ENCODE measurements at places on chromosomes 3 and 15. TPM values are rescaled to one million over a fixed set of nuclear protein-coding genes. Genes with fewer than 3 reads are reported as not detected.
A peak's percentile ranks its signal among the peaks of the same experiment; 100 is the strongest.

Gene CAND2
- 10.7 TPM for total RNA-seq

Gene TMEM212
- total RNA-seq = not detected

Gene AADACL2
- total RNA-seq = not detected

Gene MCTP2
- 4.4 TPM for total RNA-seq

Gene ROBO1
- 40.5 TPM for total RNA-seq

Gene ZNF502
- total RNA-seq = 5.8 TPM

GRCh38 chr3:61522626-61523025 lies 38.7 kb upstream of the PTPRG start:
- H3K27me3 ChIP-seq = no peaks in the 10 kb centered on the region
- no peaks in the 10 kb centered on the region for H3K36me3 ChIP-seq
- no peaks in the 10 kb centered on the region for H3K4me1 ChIP-seq
- no peak overlapping the region for H3K27ac ChIP-seq
- H3K4me3 ChIP-seq = no peak overlapping the region

DNA sequence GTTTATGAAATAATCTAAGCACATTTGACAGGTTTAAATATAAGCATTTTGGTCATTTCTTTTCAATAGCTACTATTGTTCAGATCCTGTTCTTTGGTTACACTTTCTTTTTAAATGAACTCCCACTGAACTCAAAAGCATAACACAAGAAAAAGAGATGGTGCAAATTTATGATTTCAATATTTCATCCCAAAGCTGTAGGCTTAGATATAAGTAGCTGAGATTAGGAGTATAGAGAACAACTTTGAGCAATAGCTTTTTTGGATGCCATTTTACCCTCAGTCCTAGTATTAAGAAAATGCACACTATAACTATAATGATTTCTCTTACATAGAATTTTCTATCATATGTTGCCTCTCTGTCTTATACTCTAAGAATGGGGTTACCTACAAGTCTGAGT lies 213.8 kb downstream of the ATP8B4 start:
- H3K27me3 ChIP-seq = no peaks in the 10 kb centered on the region
- no peak for DNase-seq
- H3K27ac ChIP-seq = no peak overlapping the region
- peaks cover 50% of the 10 kb centered on the region for H3K4me1 ChIP-seq
- H3K36me3 ChIP-seq = no peaks in the 10 kb centered on the region
- no peak overlapping the region for H3K4me3 ChIP-seq

- DNase-seq = no peak
- peak overlapping the region; percentile 80 for H3K27ac ChIP-seq
- H3K36me3 ChIP-seq = no peaks in the 10 kb centered on the region
- H3K27me3 ChIP-seq = no peaks in the 10 kb centered on the region
These were observed 53.7 kb upstream of the TLE3 start for GRCh38 chr15:70151462-70151861.

DNA sequence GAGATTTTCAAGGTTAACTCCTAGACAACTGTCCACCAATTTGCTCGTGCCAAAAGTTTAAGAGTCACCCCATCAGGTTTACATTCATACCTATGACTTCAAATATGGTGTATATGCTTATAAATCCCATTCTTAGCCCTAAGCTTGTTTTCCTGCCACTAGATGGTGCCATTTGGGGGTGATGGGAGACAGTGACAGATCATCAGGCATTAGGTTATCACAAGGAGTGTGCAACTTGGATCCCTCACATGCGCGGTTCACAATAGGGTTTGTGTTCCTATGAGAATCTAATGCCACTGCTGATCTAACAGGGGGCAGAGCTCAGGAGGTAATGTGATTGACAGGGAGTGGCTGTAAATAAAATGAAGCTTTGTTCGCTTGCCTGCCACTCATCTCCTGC lies 182.7 kb downstream of the CNTN6 start:
- H3K27me3 ChIP-seq = no peaks in the 10 kb centered on the region
- no peaks in the 10 kb centered on the region for H3K4me1 ChIP-seq
- no peak overlapping the region for H3K27ac ChIP-seq
- no peak overlapping the region for H3K4me3 ChIP-seq

- no peaks in the 10 kb centered on the region for H3K36me3 ChIP-seq
- no peak for DNase-seq
- H3K27ac ChIP-seq = no peak overlapping the region
- no peaks in the 10 kb centered on the region for H3K4me1 ChIP-seq
- no peaks in the 10 kb centered on the region for H3K27me3 ChIP-seq
- H3K4me3 ChIP-seq = no peak overlapping the region
These were observed 233.3 kb downstream of the TIGIT start for GRCh38 chr3:114527036-114527644.

- no peaks in the 10 kb centered on the region for H3K27me3 ChIP-seq
- no peaks in the 10 kb centered on the region for H3K4me1 ChIP-seq
- no peaks in the 10 kb centered on the region for H3K36me3 ChIP-seq
- no peak for DNase-seq
- H3K4me3 ChIP-seq = no peak overlapping the region
These were observed 36.7 kb downstream of the CMTM7 start for GRCh38 chr3:32428092-32429068.

- H3K27me3 ChIP-seq = peaks cover 9% of the 10 kb centered on the region
- peak; percentile 96 for DNase-seq
- no peaks in the 10 kb centered on the region for H3K36me3 ChIP-seq
- peak overlapping the region; percentile 56 for H3K27ac ChIP-seq
These were observed 216.4 kb downstream of the MEIS2 start for GRCh38 chr15:36883713-36884517.

DNA sequence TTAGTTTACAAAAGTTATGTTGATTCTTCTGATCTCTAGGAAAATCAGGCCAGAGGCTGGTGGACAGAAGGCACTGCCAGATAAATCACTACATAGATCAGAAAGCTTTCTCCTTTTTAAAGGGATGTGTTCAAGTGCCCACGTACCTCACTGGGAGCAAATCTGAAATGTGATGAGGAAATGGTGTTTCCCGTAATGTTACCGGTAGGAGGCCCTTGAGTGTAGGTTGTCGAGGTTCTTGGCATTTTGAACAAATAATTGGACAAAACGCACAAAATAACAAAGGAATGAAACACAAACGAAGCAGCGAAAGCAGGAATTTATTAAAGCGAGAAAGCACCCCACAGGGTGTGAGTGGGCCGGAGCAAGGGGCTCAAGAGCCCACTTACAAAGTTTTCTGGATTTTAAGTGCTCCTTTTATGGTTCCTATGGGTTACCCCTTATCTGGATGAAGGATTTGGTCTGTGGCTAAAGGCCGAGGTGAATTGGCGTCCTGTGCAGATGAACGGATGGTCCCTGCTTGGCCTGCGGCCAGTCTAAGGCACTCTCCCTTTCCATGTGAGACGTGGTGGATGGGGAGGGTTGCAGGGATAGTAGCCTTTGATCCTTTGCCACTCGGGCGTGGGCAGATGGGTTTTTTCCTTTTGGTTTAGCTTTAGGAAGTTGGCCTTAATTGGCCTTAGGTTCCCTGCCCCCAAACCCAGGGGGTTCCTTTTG lies 1.0 kb downstream of the SNX1 start:
- H3K27ac ChIP-seq = peak overlapping the region; percentile 90
- no peaks in the 10 kb centered on the region for H3K27me3 ChIP-seq
- peak overlapping the region; percentile 97 for H3K4me3 ChIP-seq
- no peak for DNase-seq
- no peaks in the 10 kb centered on the region for H3K4me1 ChIP-seq
- no peaks in the 10 kb centered on the region for H3K36me3 ChIP-seq

GRCh38 chr3:54574906-54575617 lies 352.8 kb downstream of the LRTM1 start:
- no peak overlapping the region for H3K27ac ChIP-seq
- no peaks in the 10 kb centered on the region for H3K4me1 ChIP-seq
- H3K27me3 ChIP-seq = no peaks in the 10 kb centered on the region
- no peak overlapping the region for H3K4me3 ChIP-seq
- H3K36me3 ChIP-seq = no peaks in the 10 kb centered on the region

DNA sequence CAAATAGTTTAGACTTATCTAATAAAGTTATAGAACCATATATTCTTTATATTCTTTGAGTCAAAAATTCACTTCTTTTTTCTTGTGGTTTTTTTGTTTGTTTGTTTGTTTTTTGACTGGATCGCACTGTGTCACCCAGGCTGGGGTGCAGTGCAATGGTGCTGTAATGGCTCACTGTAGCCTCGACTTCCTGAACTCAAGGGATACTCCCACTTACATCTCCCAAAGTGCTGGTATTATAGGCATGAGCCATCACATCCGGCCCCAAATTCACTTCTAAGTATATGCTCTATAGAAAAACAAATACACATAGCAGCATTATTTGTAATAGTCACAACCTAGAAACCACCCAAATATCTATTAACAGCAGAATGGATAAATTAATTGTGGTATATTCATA lies 13.7 kb upstream of the SLTM start:
- H3K27ac ChIP-seq = no peak overlapping the region
- DNase-seq = no peak
- peaks cover 6% of the 10 kb centered on the region for H3K4me1 ChIP-seq
- H3K36me3 ChIP-seq = no peaks in the 10 kb centered on the region
- no peaks in the 10 kb centered on the region for H3K27me3 ChIP-seq

DNA sequence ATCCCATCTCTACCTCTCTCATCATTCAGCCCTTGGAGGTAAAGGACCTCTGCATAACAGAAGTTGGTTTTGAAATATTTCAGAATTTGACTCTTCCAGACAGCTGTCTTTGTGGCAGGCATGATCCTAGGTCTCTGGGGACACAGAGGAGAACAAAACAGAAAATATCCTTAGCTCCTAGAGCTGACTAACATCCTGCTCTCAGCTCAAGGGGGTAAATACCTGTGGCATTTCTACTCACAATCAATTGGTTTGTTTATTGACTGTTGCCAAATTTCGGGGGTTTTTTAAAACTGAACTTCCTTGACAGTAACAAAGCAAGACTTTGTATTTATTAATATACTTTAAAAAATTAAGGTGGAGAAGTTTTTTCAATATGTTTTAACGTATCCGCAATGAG lies 78.8 kb downstream of the EOMES start:
- H3K27ac ChIP-seq = no peak overlapping the region
- H3K4me1 ChIP-seq = no peaks in the 10 kb centered on the region
- H3K4me3 ChIP-seq = no peak overlapping the region
- no peak for DNase-seq

- H3K36me3 ChIP-seq = no peaks in the 10 kb centered on the region
- no peaks in the 10 kb centered on the region for H3K4me1 ChIP-seq
- H3K27me3 ChIP-seq = no peaks in the 10 kb centered on the region
- H3K4me3 ChIP-seq = no peak overlapping the region
- no peak for DNase-seq
These were observed 95.1 kb downstream of the RPL39L start for GRCh38 chr3:187044206-187044605.

DNA sequence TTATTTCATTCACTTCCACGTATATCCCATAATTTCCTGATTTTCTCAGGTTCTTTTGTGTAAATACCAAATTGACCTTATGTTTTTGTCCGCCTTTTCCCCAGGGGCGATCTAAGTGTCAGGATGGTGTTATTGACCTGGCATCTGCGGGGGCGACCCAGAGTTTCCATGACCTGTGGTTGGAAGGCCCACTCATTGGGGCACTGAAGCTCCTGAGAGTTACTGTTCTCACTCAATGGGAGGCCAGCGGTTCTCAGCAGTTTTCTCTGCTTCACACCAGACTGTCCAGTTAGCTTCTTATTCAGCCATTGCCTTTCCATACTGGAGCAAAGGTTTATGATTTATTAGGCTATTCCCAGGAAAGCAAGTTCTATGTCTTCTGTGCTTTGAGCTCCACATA lies 53.3 kb downstream of the B3GALNT1 start:
- H3K27me3 ChIP-seq = no peaks in the 10 kb centered on the region
- no peaks in the 10 kb centered on the region for H3K4me1 ChIP-seq
- H3K27ac ChIP-seq = no peak overlapping the region
- DNase-seq = no peak

DNA sequence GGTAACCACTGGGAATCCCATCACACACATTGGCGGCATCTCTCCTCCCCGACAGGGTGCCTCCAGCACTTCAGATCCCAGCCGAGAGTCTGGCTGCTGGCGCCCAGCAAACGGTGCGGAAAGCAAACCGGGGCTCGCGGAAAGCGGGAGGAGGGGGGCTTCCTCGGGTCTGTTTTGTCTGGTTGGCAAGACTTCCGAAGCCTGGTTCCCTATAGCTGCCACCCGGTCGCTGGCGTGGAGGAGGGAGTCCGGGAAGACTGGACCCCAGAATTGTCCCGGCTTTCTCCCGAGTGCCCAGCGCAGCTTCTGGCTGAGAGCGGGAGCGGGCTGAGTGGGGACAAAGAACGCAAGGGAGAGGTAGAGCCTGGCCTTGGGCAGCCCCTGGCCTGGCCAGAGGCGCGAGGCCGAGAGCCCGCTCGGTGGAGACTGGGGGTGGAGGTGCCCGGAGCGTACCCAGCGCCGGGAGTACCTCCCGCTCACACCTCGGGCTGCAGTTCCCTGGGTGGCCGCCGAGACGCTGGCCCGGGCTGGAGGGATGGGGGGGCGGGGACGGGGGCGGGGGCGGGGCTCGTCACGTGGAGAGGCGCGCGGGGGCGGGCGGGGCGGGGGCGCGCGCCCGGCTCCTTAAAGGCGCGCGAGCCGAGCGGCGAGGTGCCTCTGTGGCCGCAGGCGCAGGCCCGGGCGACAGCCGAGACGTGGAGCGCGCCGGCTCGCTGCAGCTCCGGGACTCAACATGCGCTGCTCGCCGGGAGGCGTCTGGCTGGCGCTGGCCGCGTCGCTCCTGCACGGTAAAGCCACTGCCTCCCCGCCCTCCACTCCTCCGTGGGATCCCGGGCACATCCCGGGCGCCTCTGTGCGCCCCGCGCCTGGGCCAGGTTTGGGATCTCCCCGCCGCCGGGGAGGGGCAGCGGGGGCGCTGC lies at the start of gene CHRNA7:
Gene CHRNA7, plus strand, starts transcription at position 654 of the 920 bp plus-strand sequence. Its CDS starts 80 bp downstream, at position 734.
- no peaks in the 10 kb centered on the region for H3K27me3 ChIP-seq
- H3K27ac ChIP-seq = peak within 1 kb of the TSS; percentile 43
- no peaks in the 10 kb centered on the region for H3K4me1 ChIP-seq

DNA sequence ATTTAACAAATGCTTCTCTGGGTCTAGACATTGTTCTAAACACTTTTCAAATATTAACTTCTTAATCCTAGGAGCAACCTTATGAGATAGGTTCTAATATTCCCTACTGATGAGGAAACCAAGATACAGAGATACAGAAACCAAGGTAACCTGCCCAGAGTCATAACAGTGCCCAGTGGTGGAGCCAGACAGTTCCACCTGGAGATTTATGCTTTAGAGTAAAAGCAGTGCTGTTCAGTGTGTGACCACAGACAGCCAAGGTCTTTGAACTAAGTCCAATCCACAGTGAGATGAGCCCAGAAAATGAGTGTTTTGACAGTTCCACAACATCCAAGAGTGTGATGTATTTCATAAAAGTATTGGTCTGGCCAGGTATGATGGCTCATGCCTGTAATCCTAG lies 105.2 kb upstream of the UMPS start:
- H3K4me3 ChIP-seq = no peak overlapping the region
- no peak overlapping the region for H3K27ac ChIP-seq
- H3K4me1 ChIP-seq = no peaks in the 10 kb centered on the region

GRCh38 chr15:96052154-96052553 lies 278.3 kb upstream of the NR2F2 start:
- H3K4me1 ChIP-seq = no peaks in the 10 kb centered on the region
- no peak for DNase-seq
- H3K27me3 ChIP-seq = no peaks in the 10 kb centered on the region
- H3K36me3 ChIP-seq = no peaks in the 10 kb centered on the region
- H3K27ac ChIP-seq = no peak overlapping the region
- H3K4me3 ChIP-seq = no peak overlapping the region

Measured in sigmoid colon (tissue), 7 donors.